ENCODE measurements at places on chromosomes 7 and 10.

- no peak for DNase-seq
These were observed 24.4 kb downstream of the EBF3 start for GRCh38 chr10:129939416-129940275.

GRCh38 chr7:132930881-132931280 lies 151.0 kb downstream of the CHCHD3 start:
- DNase-seq, result no peak

- DNase-seq, result no peak
These were observed 262.0 kb upstream of the FERD3L start for GRCh38 chr7:19407270-19407669.

GRCh38 chr10:97336446-97336845 lies 1.9 kb upstream of the FRAT2 start:
- DNase-seq, result no peak

GRCh38 chr7:37786741-37787569 lies 61.4 kb upstream of the NME8 start:
- no peak for DNase-seq

GRCh38 chr10:17217631-17218232 lies 10.3 kb upstream of the VIM start:
- no peak for DNase-seq

GRCh38 chr10:30364345-30365268 lies 15.5 kb upstream of the MTPAP start:
- DNase-seq, result no peak

DNA sequence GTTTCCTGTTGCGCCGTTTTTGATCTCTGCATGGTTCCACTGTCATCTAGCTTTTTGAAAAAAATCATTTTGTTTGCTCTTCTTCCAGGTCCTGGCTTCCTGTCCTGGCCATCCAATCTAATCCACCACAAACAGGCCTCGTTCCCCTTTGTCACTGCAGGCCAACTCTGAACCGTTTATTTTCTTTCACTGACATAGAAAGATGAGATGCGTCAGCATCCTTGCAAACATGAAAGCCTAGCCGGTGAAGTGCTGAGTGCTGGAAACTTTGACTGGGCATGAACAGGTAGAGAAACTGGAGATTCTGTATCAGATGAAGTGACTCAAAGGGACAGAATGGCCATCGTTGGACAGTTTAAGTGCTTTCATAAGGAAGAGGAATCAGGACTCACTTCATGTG lies 1247.8 kb downstream of the TYW1 start:
- DNase-seq, result no peak

- DNase-seq, result no peak
These were observed 8.3 kb upstream of the PPP1R35 start for GRCh38 chr7:100444311-100445278.

GRCh38 chr7:102456327-102456726 lies 8.3 kb downstream of the ALKBH4 start:
- no peak for DNase-seq

DNA sequence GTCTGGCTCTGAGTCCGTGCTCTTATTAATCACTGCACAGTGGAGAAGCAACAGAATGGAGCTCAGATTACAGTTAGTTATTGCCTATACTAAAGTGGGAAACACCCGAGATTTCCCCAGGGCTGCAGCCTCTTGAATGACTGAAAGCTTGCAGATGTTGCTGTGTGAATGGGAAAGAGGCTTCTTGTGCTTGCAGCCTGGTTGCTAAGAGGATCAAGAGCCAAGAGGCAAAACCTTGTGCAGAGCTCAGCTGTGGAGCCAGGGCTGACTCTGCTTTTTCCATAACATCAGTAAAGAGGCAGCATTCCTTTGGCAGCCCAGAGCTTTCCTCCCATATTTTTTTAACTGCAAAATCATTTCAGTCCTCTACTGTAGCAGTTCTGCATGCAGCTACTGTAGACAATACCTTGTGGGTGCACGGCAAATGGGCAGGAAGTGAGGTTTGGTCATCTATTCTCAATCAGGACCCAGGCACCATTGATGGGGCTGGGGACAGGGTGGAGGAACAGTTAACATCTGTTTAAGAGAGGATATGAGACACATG lies 86.5 kb downstream of the RALA start:
- no peak for DNase-seq

- DNase-seq, result no peak
These were observed 333.4 kb upstream of the MYO3A start for GRCh38 chr10:25600651-25601050.

DNA sequence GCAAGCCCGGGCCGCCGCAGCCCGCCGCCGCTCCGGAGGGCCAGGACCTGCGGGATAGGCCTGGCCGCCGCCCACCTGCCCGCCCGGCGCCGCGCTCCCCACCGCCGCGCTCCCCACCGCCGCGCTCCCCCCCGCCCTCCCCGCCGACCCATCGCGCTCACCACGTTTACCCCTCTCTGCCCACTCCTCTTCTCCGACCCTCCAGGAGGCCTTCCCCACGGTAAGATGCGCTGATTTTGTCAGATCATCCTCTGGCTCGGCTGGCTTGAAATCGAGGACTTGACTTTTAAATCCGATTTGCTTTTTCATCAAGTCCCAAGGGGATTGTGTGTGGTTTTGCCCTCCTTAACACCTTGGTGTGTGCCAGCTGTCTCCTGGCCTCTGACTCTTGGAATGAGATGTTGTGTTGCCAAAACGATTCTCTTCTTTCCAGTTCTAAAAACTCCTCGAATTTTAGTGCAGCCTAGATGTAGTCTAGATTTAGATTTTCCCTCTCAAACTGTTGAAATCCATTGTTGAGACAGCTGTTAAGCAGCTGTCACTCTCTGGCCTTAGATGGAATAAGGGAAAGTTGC lies 738 bp downstream of the POM121 start:
- DNase-seq, result no peak

DNA sequence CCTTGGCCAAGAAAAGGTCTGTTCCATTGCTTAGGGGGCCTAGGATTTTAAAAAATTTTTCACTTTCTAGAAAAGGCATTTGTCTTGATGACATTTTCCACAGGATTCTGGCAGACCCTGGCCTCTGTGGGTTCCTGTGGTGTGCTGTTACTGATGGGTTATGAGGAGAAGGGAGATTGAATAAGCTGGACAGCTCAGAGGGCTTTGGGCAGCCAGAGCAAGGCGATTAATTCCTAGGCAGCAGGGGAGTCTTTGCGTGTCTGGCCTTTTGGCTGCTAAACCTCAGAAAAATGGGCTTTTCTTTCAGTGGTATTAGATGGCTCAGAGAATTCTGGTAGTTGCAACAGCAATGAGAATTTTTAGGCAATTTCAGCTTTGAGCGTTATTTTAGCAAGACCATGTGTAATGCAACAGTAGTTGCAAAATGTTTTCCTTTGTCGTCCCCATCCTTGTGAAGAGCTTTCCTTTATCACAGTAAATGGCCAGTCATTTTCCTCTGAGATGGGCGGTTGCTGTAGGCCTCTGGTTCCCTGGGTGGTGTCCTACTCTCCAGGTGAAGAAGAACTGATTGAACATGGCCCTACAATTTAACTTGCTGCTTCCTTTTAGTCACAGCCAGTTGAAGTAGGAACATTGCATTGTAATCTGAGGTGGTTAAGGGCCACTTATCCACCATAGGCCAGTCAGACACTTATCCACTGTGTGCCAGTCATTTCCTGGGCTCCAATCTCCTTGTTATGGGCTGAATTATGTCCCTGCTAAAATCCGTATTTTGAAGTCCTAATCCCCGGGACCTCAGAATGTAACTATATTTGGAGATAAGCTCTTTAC lies 43.2 kb downstream of the SH2D4B start:
- DNase-seq, result no peak

DNA sequence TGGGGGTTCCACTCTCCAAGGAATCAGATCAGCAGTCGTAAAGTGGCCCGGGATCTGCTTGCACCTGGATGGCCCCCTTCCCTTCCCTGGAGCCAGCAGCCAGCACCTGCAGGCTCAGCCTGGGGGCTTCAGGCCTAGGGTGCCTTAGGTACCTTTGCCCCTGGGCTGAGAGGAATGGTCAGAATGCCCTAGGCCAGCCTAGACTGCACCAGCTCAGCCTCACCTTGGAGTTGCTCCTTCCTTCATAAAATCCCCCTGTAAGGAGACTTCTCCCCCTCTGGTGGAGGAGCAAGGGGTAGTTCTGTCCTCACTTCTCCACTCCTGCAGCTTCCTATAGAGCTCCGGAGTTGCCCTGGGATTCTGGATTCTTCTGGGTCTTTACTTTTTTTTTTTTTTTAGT lies 32.4 kb upstream of the LBX1 start:
- DNase-seq, result no peak

- no peak for DNase-seq
These were observed 53.0 kb upstream of the TNKS2 start for GRCh38 chr10:91745090-91745831.

- DNase-seq, result no peak
These were observed 154.2 kb downstream of the ARHGAP12 start for GRCh38 chr10:31774299-31774900.

DNA sequence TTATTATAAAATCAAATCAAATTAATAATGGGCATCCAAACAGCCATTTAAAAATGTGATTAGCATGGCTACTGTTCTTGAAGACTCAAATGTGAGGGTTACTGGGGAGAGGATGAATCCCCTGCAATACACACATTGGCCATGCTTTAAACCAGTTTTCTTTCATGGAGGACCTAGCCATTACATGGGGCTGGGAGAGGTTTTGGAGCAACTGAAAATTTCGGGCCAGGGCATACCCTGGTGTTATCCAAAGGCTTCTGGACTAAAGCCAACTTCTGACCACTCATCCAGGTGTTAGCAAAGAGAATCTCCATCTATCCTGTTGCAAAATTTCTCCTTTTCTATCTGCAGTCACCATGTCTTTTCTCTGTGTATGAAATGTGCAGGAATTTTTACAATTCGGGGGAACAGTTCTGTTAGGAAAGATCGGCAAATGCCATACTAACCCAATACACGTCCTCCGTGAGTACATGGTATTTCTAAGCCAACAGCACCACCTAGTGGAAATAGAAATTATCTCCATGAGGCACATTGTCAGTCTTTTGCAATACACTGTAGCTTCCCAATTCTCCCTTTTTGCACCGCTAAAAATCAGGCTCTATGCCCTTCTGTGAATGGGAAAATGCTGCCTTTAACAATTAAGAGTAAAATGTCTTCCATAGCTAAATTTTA lies 47.0 kb upstream of the ZNF107 start:
- DNase-seq, result peak; percentile 67

DNA sequence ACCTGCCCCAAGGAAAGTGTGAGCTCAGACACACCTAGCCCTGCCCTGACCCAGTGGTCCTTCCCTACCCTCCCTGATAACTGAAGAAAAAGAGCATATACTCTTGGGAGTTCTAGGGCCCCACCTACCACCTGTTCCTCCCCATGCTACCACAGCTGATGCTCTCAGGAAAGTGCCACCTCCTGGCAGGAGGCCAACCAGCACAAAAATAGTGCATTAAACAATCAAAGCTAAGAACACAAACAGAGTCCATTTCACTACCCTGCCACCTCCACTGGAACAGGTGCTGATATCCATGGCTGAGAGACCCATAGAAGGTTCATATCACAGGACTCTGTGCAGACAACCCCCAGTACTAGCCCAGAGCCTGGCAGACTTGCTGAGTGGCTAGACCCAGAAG lies 288.6 kb upstream of the PHF14 start:
- no peak for DNase-seq

DNA sequence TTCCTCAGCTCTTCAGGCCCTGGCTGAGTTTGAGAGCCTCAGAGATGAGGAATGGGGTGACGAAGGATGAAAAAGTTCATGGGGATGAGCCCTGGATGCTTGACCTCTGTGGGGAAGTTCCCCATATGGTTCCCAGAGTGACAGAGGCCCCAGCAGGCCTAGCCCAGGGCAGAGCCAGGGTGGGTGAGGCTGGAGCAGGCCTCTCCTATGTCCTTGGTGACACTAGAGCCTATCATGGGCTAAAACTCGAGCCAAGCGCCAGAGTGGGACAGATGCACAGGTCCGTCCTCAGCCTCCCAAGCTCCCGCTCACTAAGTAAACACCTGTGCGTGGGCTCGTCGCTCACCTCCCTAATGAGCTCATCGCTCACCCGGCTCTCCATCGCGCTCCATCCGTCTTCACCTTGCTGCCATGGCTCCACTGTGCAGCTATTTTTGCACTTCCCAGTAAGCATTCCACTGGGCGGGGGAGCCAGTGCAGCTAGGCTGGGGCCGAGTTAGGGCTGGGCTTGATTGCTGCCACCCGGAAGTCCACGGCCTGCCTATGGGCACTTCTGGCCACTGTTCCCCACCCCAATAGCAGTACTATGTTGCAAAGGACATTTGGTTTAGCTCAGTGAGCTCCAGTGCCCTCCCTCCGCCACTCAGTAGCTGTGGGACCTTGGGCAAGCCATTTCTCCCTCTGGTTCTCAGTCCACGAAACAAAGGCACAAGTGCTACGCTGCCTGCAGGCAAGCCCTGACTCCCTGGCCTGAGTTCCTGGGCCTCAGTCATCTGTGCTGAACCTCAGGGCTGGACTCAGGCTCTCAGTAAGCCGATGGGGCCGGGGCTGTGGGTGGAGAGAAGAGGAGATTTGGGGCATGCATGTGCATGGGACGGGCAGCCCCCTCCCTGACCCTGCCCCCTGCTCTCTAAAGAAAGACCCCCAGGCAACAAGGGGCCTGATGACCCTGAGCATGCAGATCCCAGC lies 117.3 kb upstream of the PCBD1 start:
- no peak for DNase-seq

- no peak for DNase-seq
These were observed 97.8 kb upstream of the COL1A2 start for GRCh38 chr7:94296881-94297280.

- no peak for DNase-seq
These were observed 743 bp upstream of the POR start for GRCh38 chr7:75914169-75914654.

- no peak for DNase-seq
These were observed 1.4 kb upstream of the CTBP2 start for GRCh38 chr10:125161707-125162119.

GRCh38 chr10:117552701-117553141 lies 10.2 kb downstream of the EMX2 start:
- DNase-seq, result no peak

- DNase-seq, result no peak
These were observed 28.8 kb downstream of the TSPAN15 start for GRCh38 chr10:69480068-69480412.

- DNase-seq, result no peak
These were observed 1.2 kb downstream of the VPS41 start for GRCh38 chr7:38907766-38908165.

GRCh38 chr7:152931633-152932032 lies 172.1 kb downstream of the ACTR3B start:
- no peak for DNase-seq

DNA sequence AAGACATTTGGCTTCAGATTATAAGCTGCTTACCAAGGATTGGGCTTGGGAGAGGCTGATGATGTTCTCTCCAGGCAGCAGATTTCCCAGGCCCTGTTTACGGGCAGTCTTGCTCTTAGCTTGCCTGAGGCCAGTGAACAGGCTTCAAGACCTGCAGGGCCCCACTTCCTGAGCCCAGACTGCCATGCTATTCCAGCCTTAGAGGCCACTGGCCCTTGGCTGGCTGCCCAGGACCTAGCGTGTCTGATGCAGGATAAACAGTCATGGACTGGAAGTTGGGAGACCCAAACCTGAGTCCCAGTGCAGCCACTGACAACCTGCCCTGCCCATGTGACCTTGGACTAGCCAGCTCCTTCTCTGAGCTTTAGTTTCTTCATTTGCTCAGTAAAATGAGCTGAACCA lies 2.9 kb downstream of the PRXL2A start:
- no peak for DNase-seq

- no peak for DNase-seq
These were observed 33.4 kb downstream of the CCDC6 start for GRCh38 chr10:59872892-59873463.

All from CD4-positive, alpha-beta T cell treated with Interleukin-2 at 100 ng/mL for 4 hours (primary cell).